GM19239 (cell line): ENCODE measurements at places on chromosomes 7 and 10.

GRCh38 chr7:140635345-140635744 lies 5.3 kb downstream of the DENND2A start:
- no peak for DNase-seq

GRCh38 chr10:107002068-107002467 lies 162.4 kb downstream of the SORCS1 start:
- no peak for DNase-seq

DNA sequence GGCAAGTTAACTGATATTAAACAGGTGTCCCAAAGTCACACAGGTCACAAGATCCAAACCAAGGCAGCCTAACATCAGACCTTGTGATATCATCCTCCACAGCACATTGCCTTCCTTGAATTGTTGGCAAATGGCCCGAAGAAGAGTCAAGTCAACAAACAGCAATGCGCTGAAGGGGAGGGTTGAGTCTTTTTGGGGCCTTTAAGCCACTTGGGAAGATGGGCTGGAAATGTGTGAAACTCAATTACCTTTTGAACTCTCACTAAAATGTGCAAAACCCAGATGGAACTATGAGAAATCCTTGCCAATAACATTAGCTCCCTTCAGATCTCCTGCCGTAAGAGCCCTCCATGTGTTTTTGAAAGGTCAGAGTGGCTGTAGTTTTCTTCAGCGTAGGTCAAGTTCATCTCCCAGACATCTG lies 47.9 kb upstream of the STK17A start:
- no peak for DNase-seq

DNA sequence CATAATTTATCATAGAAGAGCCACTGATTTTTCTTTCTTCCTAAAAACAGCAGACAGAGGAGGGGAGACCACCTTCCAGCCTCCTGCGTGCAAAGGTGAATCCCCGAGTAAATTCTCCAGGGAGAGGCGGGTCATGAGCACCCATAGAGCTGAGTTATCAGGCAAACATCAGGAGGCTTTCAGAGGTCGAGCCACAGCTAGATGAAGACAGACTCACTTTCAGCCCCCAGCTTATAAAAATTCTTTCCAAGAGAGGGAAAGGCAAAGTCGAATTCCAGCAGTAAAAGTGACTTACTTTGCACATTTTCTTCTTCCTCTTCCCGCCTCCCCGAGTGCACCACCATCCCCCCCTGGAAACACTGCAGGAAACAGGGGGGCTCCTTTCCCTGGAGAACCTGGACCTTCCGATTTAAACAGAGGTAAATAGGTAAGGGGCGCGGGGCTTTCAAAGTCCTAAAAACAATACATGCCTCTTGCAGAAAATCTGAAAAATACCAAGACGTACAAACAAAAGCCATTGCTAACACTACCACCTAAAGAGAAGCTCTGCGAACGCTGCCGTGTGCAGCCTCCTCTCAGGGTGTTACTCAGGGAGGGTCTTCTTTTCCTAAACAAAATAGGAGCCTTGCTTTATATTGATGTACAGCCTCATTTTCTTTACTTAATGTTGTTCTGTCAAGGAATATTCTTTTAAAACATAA lies 163.8 kb downstream of the SVIL start:
- no peak for DNase-seq

- no peak for DNase-seq
These were observed 89.6 kb upstream of the IFRD1 start for GRCh38 chr7:112360681-112361080.

- no peak for DNase-seq
These were observed 25.5 kb downstream of the GTF2IRD1 start for GRCh38 chr7:74479066-74479781.

- DNase-seq, result no peak
These were observed 11.3 kb upstream of the DPYSL4 start for GRCh38 chr10:132175408-132175807.

DNA sequence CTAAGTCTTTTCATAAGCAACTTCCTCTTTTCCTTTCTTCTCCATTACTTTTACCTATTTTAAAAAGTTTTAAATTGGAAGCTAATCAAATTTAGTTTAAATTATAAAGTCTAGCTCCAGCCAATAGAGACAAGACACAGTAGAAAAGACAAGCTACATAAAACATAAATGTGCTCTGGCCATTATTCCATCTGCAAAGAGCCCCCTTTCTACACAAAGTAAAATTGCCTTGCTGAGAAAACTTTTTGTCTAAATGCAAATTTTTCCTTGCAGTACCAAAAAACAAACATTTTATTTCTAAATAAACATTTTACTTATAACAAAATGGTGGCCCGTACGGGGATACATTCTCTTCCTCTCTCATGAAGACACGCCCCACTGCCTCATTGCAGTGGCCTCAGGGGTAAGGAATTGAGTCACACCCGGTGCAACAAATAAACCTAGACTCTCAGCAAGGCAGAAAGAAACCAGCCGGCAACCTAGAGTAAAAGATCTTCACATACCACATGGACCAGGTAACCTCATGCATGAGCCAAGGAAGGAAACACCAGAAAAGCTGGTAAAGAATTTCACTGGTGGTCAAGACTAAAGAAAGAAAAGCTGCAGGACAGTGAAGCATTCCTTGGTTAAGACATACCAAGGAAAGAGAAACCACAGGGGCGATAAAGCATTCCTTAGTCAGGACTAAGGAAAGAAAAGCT lies 71.6 kb upstream of the ZNF746 start:
- DNase-seq, result no peak

- DNase-seq, result no peak
These were observed 175.4 kb upstream of the AHR start for GRCh38 chr7:17123020-17123419.

- DNase-seq, result no peak
These were observed 831 bp upstream of the PFKP start for GRCh38 chr10:3066317-3067117.
